Right atrium auricular region (tissue), 2 donors: ENCODE measurements at places on chromosomes 16 and 17. TPM values are rescaled to one million over a fixed set of nuclear protein-coding genes. Genes with fewer than 3 reads are reported as not detected.

TBC1D3L gene
- 3.7 TPM for total RNA-seq

- no peak overlapping the region for H3K4me3 ChIP-seq
- no peak overlapping the region for H3K27ac ChIP-seq
- H3K4me1 ChIP-seq: no peaks in the 10 kb centered on the region
- DNase-seq: no peak
These were observed 12.2 kb downstream of the ENGASE start for GRCh38 chr17:79086609-79087427.

DNA sequence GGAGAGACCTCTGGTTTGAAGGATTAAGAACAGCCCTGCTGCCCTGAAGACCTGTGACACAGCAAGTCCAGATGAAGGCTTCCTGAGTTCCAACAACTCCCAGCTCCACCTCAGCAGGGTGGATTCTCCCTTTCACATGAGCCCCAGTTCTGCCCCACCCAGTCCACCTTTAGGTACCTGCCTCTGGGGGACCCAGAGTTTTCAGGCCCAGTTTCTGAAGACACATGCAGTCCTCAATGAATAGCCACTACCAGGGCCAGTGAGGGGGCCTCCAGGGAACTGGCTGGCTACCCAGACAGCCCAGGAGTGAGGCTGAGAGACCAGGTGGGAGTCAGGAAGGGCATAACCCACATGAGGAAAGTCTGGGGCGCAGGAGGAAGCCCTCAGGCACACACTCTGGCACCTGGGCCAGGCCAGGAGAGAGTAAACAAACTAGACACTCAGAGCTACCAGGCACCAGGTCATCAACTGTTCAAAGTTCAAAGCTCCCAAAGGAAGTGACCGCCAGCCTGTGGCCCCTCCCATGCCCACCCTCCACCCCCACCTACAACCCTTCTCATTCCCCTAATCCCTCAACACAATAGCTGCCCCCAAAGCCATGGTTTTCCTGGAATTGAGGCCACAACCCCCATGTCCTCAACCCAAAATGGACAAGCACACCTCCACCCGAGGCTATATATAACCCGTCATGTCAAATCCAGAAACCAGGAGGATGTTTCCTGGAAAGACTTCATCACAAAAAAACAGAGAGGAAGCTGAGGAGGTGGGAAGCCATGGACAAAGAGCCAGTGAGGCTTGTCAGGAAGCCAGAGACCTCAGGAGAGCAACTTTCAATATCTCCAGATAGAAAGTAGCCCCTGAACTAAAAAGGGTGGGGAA is 2.1 kb downstream of the MYO18A start:
- no peaks in the 10 kb centered on the region for H3K27me3 ChIP-seq
- H3K27ac ChIP-seq: peak overlapping the region; percentile 92
- peaks cover 51% of the 10 kb centered on the region for H3K4me1 ChIP-seq
- H3K4me3 ChIP-seq: no peak overlapping the region
- DNase-seq: no peak

GRCh38 chr16:87206646-87207451 is 110.3 kb downstream of the C16orf95 start:
- peak overlapping the region; percentile 18 for H3K27ac ChIP-seq
- H3K4me3 ChIP-seq: no peak overlapping the region
- no peaks in the 10 kb centered on the region for H3K4me1 ChIP-seq
- DNase-seq: peak; percentile 65
- no peaks in the 10 kb centered on the region for H3K27me3 ChIP-seq

- DNase-seq: no peak
- no peaks in the 10 kb centered on the region for H3K27me3 ChIP-seq
- no peaks in the 10 kb centered on the region for H3K36me3 ChIP-seq
- H3K27ac ChIP-seq: no peak overlapping the region
- no peak overlapping the region for H3K4me3 ChIP-seq
- no peaks in the 10 kb centered on the region for H3K4me1 ChIP-seq
These were observed 941.5 kb downstream of the CDH11 start for GRCh38 chr16:64180136-64180900.
